Thymus (tissue), 14 donors: ENCODE measurements at places on chromosomes 1 and 21. TPM values are rescaled to one million over a fixed set of nuclear protein-coding genes. Genes with fewer than 3 reads are reported as not detected.

The BRDT gene
- under 0.01 TPM for total RNA-seq

The OR6K3 gene
- not detected for total RNA-seq

The KCNN3 gene
- total RNA-seq, result 1.8 TPM

The CROCC gene
- 9.4 TPM for total RNA-seq

The BGLAP gene
- 0.66 TPM for total RNA-seq

The HCRTR1 gene
- not detected for total RNA-seq

The VTCN1 gene
- total RNA-seq, result 0.09 TPM

The C1orf50 gene
- total RNA-seq, result 4.0 TPM

The RAVER2 gene
- 10.8 TPM for total RNA-seq

The TSPAN1 gene
- 1.4 TPM for total RNA-seq

The OR10K2 gene
- total RNA-seq, result 0.05 TPM

The DIO1 gene
- total RNA-seq, result 0.05 TPM

The KRTAP19-1 gene
- not detected for total RNA-seq

The FMOD gene
- 7.1 TPM for total RNA-seq

The PPM1J gene
- 1.7 TPM for total RNA-seq

The CD2 gene
- total RNA-seq, result 171 TPM
